Stimulated activated CD8-positive, alpha-beta memory T cell treated with anti-CD3 and anti-CD28 coated beads, Interleukin-15, amount 100 ng/mL, for 24 hours (primary cell): ENCODE measurements at places on chromosomes 13 and 19.
A peak's percentile ranks its signal among the peaks of the same experiment; 100 is the strongest.

GRCh38 chr13:79468819-79469218 is 12.1 kb upstream of the NDFIP2 start:
- DNase-seq, result no peak

GRCh38 chr13:35787937-35788336 is 311.4 kb upstream of the MAB21L1 start:
- DNase-seq, result no peak

DNA sequence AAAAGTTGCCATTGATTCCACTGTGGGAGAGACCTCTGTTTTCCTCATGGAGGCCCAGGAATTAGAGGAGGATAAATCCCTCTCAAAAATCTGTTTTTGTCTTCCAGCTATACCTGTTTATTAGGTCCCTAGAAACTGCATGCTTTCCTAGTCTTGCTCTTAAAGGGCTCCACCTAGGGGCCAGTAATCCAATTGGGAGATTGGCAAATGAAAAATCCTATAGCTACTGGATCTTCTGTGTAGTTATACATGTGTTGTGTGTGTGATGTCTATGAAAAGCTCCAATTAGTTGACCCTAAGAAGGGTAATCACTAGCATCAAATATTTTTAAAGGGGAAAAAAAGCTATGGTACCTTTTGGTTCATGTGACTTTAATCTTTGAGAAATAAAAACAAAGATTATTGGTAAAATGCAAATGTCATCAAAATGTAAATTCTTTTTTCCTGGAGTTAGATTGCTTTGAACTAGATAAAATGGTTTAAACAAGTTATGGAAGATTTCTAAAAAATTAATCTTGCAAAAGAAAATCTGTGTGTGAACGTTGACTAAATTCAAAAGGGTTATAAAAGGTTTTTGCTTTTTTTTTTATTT is 63.4 kb upstream of the C1QTNF9B start:
- DNase-seq, result no peak

GRCh38 chr19:39796000-39796498 is 17.4 kb downstream of the LEUTX start:
- DNase-seq, result no peak

GRCh38 chr13:32737111-32737571 is 150.9 kb downstream of the PDS5B start:
- no peak for DNase-seq

DNA sequence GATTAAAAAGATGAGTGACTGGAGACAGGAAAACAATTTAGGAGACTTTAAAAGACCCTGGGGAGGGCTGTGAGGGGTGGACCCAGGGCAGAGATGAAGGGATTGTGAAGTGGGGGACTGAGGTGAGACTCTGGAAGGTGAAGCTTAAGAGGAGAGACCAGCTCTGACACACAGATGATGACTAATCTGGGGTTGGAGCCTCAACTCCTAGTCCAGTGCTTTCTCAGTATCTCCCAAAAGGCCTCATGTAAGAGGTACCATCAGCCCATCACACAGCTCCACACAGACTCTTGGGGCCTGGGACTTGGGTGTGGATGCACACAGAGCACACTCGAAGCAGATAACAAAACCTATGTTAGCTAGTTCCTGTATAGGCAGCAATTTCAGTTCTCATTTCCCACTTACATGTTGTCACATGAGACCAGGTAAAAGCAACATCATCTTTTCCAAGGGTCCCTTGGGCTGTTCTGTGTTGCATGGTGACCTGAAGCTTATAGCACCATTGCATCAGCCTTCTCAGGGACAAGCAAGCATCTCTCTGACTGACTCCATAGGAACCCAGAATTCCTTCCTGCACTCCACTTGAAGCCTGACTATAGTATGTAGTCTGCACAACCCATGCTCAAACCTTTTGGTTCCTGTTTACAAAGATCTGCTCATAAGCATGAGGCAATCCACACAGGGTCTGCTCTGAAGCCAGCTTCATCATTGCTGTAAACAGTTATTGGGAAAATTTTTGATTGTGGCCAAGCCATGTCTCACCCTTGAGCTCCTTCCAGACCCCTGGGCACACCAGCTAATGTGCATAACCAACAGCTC is 88.6 kb upstream of the MYCBP2 start:
- no peak for DNase-seq

DNA sequence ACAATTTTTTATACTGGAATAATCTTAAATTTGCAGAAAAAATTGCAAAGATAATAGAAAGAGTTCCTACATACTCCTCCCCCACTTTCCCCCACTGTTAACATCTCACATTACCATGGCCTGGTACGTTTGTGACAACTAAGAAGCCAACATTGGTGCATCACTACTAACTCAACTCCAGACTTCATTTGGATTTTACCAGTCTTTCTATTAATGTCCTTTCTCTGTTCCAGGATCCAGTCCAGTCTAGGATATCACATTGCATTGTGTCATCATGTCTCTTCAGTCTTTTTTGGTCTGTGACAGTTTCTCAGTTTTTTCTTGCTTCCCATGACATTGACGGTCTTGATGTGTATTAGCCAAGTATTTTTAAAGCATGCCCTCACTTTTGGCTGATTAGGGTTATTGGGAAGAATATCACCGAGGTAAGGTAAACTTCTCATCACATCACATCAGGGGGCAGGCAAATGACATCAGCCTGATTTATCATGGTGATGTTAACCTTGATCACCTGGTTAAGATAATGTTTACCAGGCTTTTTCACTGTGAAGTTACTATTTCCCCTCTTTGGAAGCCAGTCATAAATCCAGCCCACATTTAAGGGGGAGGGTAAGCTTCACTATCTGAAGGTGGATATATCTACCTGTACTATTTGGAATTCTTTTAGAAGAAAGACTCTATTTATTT is 322.1 kb downstream of the ENOX1 start:
- no peak for DNase-seq

GRCh38 chr19:47391510-47392223 is 27.7 kb downstream of the MEIS3 start:
- peak; percentile 75 for DNase-seq

- no peak for DNase-seq
These were observed 5.4 kb upstream of the GAS6 start for GRCh38 chr13:113869263-113869662.

- DNase-seq, result no peak
These were observed 2.2 kb downstream of the NDFIP2 start for GRCh38 chr13:79483086-79483706.

- no peak for DNase-seq
These were observed 20.3 kb downstream of the ACTN4 start for GRCh38 chr19:38667661-38668171.

- no peak for DNase-seq
These were observed 1.6 kb downstream of the CALR start for GRCh38 chr19:12939975-12940423.

DNA sequence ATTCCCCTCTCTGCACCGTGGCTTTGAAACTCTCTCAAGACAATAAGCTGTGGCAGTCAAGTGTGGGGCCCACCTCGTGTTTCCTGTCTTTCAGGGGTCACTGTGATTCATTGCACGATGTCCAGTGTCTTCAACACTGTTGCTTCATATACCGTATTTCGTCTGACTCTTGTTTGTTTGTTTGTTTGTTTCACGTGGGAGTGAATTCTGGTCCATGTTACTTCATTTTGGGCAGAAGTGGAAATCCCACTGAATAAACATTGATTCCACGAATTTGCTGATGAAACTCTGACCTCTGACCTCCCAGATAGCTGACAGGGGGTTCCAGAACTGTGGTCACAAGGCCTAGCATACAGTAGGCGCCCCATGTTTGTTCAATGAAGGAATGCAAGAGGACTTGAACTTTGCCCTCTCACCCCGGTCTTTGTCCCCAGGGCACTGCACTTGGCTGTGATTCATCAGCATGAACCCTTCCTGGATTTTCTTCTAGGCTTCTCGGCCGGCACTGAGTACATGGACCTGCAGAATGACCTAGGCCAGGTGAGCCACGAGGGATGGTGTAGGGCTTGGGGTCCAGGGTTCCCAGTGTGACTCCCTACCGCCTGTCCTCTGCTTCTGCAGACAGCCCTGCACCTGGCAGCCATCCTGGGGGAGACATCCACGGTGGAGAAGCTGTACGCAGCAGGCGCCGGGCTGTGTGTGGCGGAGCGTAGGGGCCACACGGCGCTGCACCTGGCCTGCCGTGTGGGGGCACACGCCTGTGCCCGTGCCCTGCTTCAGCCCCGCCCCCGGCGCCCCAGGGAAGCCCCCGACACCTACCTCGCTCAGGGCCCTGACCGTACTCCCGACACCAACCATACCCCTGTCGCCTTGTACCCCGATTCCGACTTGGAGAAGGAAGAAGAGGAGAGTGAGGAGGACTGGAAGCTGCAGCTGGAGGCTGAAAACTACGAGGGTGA is 5.1 kb downstream of the NFKBIB start:
- DNase-seq, result no peak

DNA sequence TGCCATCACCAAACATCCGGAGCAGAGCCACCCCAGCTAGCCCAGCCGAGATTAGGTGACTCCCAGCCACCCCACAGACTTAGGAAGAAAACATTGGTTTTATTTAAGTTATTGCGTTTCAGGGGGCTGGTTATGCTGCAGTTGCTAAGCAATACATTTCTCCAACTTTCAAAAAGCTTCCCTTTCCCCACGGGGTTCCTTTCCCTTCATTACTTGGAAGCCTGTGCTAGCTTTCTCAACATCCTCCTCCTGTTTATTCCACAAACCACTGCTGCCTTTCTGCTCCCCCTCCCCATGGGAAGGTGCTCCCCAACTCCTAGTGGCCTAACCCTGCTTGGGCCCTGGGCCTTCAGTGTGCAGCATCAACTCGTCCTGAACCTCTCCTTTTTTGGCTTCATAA is 52.6 kb downstream of the CDADC1 start:
- DNase-seq, result no peak

GRCh38 chr13:98619556-98619955 is 42.6 kb upstream of the STK24 start:
- no peak for DNase-seq

GRCh38 chr19:57317503-57317902 is 2.8 kb upstream of the ZNF543 start:
- DNase-seq, result no peak

GRCh38 chr13:44046428-44046827 is 166.7 kb downstream of the LACC1 start:
- no peak for DNase-seq

GRCh38 chr13:33213024-33213768 is 72.4 kb downstream of the STARD13 start:
- no peak for DNase-seq

- DNase-seq, result no peak
These were observed 75.3 kb upstream of the GPC6 start for GRCh38 chr13:93151277-93151676.

DNA sequence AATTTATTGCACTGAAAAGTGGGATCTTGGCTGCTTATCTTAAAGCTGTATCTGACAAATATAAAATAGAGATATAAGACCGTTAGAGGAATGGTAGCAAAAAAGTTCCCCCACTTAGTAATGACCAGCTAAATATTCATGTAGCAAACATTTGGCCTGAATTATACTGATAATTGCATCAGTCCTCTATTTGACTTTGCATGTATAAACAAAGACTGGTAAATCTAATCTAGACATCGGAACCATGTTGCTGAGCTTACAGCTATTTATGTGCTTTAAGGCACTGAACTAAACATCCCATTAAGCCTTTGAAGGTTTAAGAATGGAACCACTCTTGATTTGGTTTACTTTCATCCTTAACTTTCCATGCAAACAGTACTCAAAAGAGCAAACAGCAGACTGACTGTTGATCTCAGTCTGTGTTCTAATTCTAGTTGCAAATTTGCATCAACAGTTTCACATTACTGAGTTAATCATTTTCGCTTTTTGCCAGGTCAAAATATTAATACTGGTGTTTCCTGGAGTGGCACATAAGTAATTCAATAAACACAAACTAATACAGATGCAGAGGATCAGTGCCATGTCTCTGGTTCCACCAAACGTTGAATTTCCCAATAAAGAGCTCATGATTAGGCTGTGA is 203.5 kb upstream of the HTR2A start:
- no peak for DNase-seq

DNA sequence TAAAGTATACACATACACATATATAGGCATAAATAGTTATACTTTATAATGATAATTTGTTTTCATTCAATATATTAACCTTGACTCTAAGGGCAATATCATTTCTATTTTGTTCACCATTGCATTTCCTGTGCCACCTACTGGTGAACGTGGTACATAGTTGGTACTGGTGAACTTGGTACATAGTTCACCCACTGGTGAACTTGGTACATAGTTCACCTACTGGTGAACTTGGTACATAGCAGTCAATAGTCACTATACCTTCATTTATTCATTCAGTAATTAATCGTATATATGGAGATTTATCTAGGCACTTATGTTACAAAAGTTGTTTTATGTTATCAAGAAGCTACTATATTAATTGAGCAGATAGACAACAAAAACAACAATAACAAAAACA is 172.6 kb upstream of the ATXN8OS start:
- no peak for DNase-seq

GRCh38 chr13:104530741-104531140 is 1464.5 kb upstream of the SLC10A2 start:
- no peak for DNase-seq

DNA sequence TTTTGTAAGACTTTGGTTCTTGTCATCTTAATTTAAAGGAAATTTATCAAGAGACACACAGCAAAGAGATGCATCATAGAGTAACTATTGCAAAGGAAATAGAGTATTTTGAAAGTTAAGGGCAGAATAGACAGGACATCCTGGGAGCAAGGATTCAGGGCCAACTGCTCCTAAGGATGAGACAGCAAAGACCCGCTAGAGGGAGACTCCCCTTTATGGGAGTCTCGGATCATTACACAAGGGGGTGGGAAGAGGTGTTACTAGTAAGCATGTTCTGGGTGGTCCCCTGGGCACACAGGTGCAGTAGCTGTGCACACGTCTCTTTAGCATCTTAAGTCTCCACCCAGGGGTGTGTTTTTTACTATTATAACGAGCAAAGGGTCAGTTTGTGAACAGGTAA is 9.6 kb downstream of the ZSCAN5C start:
- DNase-seq, result no peak

DNA sequence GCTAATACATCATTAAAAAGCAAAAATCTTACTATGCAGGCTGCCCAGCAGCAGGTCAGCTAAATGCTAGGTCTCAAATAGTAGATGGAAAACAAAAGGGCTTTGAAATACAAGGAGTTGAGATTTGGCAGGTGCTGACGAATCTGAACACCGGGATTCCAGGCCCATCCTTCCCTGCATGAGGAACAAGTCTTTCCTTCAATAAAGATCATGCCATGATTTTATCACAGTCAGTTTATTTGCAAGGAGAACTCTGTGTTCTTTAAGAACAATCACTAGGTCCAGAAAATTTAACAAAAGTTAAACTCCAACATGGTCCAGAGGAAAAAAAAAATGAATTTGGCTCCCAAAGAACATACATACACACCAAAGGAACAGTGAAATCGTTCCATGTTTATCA is 551.4 kb downstream of the SLITRK6 start:
- no peak for DNase-seq

DNA sequence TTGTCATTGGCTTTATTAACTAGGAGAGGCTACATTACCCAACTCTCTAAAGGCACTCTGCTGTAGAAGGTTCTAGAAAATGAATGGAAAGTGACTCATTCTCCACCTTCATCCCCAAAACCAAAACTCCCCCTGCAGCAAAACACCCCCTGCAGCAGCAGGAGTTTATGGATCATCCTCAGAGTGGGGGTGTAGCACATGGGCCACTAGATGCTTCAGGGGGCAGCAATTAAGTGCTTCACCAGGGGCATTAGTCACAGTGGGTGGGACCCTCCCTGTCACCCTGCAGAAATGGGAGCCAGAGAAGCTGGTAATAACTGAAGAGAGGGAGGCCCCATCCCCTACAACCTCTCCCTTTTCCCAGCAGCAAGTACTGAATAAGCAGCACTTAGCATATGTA is 64.5 kb upstream of the MED4 start:
- no peak for DNase-seq
